Lower lobe of right lung (tissue), 2 donors: ENCODE measurements at places on chromosomes 16 and 17. TPM values are rescaled to one million over a fixed set of nuclear protein-coding genes. Genes with fewer than 3 reads are reported as not detected.

- H3K4me1 ChIP-seq, result peaks cover 88% of the 10 kb centered on the region
- peak; percentile 84 for DNase-seq
- H3K27ac ChIP-seq, result peak overlapping the region; percentile 87
- H3K27me3 ChIP-seq, result no peaks in the 10 kb centered on the region
- H3K36me3 ChIP-seq, result peaks cover 5% of the 10 kb centered on the region
These were observed 2.4 kb upstream of the MTSS2 start for GRCh38 chr16:70688246-70688742.

- H3K27me3 ChIP-seq, result no peaks in the 10 kb centered on the region
- peaks cover 41% of the 10 kb centered on the region for H3K36me3 ChIP-seq
- H3K4me1 ChIP-seq, result peaks cover 14% of the 10 kb centered on the region
- H3K4me3 ChIP-seq, result peak overlapping the region; percentile 99
- H3K27ac ChIP-seq, result peak overlapping the region; percentile 100
- DNase-seq, result peak; percentile 74
These were observed 925 bp downstream of the ZNF689 start for GRCh38 chr16:30609002-30609925.

DNA sequence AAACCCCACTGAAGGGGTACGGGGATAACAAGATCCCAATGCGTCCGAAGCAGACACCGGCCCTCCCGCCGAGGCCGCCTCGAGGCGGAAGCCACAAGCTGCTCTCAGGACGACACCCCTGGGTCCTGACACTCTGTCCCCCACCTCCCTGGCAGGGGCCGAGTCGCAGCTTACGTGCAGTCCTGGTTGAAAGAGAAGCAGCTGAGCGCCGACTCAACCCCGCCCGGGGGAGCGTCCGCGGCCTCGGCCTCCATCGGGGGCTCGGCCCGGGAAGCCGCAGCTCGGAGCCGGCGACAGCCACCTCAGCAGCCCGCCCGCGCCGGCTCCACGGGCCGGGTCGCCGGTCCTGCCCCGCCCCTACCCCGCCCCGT is at the start of gene WIPI1:
TSS of gene WIPI1 (minus strand) at position 329 of the 371 bp plus-strand sequence. CDS start at position 254, 75 bp downstream.
- DNase-seq, result peak; percentile 79
- peaks cover 56% of the 10 kb centered on the region for H3K4me1 ChIP-seq
- H3K27ac ChIP-seq, result peak within 1 kb of the TSS; percentile 88
- H3K27me3 ChIP-seq, result no peaks in the 10 kb centered on the region

TP53TG3 gene
- total RNA-seq, result not detected
